ENCODE measurements at places on chromosomes 4 and X.

DNA sequence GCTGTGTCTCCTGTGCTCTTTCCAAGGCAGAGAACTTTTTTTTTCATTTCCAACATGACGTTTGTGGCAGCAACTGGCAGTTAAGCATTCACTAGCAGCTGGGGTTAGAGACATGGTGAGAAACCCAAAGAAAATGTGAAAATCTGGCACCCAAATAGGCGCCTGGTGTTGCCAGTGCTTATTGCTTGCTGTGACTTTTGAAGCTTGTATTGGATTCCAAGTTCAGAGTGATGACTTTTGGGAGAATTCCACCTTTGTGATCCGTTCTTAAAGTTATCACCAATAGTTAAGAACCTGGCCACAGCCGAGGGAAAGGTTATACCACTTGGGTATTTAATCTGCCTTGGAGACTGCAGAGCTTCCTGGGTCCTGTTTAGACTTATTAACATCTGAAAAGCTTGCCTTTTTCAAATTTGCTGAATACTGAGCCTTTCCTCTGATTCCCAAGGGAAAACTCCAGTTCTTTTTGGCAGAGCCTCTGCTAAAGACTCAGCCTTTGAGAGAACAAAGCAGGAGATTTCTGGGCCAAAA is 101.0 kb downstream of the OPHN1 start:
- no peak for DNase-seq

- DNase-seq = no peak
Observed at GRCh38 chr4:130249002-130249401, 1153.0 kb downstream of the C4orf33 start.

DNA sequence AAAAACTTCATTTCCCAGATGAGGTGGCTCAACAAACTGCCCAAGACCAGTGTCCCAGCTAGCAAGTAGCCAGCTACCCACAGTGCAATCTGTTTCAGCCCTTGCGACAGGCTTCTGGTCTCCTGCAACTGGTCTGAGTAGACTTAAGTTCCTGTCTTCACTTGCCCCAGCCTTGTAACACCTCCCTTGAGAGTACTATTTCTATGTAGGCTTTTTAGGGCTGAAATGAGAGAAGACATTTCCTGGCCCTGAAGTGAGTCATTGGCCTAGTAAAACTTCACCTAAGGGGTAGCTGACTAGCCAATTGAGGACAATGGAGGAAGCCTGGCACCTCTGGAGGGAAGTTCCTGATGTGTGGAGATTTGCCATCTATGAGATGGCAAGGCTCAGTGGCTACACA is 80.1 kb upstream of the STIM2 start:
- DNase-seq = no peak

DNA sequence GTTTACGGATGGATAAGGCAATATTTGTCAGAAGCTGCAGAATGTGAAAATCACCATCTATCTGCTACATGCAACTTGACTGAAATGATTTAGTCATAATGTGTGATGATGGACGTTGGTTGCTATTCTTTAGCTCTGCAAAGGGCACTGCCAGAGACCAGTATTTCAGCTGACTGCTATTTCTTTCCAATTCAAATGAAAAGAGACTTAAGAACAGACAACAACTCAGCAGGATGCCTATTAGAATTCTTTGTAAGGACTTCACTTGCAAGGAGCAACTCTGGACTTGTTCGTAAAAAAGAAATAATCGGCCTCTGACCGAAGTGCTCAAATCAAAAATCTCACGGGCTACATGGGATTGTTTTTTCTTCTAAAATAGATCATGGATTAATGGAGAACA is 262.7 kb downstream of the DHX15 start:
- no peak for DNase-seq

GRCh38 chrX:53266914-53267313 is 14.5 kb downstream of the IQSEC2 start:
- peak; percentile 41 for DNase-seq

DNA sequence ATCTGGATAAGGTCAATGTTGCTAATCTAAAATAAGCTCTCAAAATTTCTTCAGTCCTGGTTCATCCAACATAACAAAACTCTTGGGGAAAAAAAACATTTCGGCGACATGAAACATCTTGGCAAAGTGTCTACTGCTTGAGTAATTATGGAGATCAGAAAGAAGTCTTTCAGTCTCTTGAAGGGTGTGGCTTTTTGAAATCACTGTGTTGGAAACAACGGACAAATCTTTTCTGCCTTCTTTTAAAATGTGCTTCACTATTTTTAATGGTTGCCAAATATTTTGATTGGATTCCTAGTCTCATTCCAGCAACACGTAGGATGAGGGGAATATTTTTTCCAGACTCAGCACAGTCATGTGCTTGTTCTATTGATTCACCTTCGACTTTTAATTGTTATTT is 138.6 kb downstream of the KLHL8 start:
- DNase-seq = no peak

DNA sequence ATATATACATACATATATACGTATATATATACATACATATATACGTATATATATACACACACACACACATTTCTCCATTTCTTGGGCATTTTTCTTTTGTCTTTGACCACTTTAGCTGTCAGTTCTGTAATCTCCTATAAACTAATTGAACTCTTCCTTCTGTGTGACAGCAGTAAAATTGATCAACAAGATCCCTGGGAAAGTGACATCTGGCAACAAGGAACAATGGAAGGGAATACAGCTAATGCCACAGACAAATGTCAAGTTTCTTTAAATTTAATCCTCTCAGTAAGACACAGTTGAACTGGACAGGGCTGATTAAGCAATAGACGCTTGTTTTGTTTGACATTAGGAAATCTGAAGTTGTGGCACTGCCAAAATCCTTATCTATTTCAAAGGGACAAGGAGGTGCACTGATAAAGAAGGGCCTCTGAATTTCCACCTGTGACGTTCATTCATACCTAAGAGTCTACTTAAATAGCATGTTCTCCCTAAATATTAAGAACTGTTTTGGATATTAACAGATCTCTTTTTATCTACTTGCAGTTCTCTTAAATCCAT is 126.9 kb downstream of the RNF150 start:
- no peak for DNase-seq

DNA sequence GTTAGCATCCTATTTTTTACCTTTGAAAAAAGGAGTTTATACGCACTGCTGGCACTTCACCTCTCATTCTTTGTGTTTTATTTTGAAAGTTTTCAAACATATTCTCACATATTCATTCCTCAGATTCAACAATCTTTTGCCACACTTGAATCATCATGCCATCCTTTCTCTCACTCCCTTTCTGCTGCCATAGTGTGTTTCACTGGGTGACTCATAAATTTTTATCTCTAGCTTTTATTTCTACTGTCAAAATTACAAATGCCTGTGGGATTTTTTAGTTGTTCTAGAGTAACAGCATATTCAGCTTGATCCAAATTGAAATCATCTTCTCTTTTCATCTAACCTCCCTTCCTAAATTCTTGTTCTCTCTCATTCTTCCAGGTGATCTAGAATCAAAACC is 28.0 kb downstream of the MFSD8 start:
- no peak for DNase-seq

GRCh38 chr4:144655491-144655890 is 9.5 kb downstream of the HHIP start:
- DNase-seq = no peak

- DNase-seq = no peak
Observed at GRCh38 chr4:144310535-144310934, 170.0 kb upstream of the GYPA start.

- DNase-seq = no peak
Observed at GRCh38 chrX:23494741-23495140, 160.1 kb downstream of the PTCHD1 start.

DNA sequence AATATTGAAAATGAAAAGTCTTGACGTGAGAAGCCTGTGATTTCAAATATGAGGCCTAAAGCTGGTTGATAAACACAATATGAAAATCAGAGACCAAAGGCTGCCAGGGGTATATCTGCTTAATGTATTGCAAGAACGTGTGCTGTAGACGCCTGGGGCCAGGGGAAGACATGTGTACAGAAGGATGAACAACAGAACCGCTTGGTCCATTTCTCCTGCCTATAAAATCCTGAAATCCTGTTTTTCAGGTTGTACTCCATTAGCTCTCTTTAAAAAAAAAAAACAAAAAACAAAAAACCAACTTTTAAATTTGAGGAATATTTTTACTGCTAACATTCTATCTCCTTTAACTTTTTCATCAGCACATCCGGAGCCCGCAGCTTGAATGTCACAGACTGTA is 109.2 kb downstream of the STOX2 start:
- no peak for DNase-seq

DNA sequence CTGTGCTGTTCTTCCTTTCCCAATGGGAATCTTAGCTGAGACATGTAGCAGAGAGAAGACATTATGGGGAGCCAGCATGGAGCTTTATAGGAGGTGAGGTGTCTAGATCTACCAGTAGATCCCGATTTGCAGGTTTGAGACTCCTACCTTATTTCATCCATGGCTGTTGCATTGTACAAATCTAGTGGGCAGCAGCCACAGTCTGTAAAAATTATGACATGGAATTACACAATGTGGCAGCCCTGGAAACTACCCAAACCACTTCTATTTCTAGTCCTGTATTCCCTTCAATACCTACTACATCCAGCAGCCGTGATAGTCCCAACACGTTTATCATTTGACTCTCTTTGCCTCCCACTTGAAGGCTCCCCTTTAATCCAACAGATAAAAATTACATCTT is 8.1 kb downstream of the ATP7A start:
- DNase-seq = peak; percentile 51

DNA sequence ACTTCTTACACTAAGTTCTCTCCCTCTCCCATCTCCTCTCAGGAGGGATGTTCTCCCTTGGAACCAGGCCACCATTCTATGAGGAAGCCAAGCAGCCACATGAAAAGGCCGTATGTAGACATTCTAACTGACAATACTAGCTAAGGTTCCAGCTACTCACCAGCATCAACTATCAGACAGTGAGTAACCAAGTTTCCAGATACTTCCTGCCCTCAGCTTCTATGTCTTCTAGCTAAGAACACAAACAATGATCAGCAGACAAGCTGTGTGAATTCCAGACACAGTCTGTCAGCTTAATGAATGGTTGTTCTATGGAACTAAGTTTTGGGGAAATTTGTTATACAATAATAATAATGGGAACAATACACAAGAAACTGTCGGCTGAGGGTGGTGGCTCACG is 50.8 kb downstream of the SMIM14 start:
- no peak for DNase-seq

DNA sequence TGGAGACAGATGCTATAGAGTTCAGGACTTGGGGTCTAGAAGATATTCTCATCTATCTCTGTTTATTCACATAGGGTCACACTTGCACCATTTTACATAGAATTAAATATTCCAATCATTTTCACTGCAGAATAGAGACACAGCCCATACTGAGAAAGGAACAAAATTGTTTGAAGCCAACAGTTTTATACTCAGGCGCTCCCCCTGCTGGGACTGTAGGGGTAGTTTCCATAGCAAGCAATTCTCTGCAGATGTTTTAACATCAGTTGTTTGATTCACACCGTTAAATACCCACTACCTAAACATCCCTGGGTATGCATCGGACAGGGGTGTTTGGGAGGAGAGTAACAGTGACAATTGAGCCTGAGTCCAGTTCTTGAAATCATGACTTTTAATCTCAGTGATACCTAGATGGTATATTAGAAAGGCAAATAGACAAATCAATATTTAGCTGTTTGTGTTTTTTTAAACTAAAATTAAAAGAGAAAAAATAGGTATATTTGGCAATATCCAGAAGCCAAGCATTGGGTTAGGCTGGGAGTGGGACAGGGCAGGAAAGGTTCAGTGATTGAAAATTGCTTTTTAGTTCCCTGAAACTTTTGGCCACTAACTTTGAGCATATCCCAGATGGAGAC is 33.8 kb downstream of the LONRF3 start:
- peak; percentile 52 for DNase-seq

GRCh38 chr4:98528882-98529281 is 129.5 kb downstream of the TSPAN5 start:
- DNase-seq = no peak

GRCh38 chrX:52424656-52425055 is 55.8 kb downstream of the XAGE2 start:
- no peak for DNase-seq

- no peak for DNase-seq
Observed at GRCh38 chr4:112885897-112886296, 163.6 kb upstream of the ANK2 start.

- DNase-seq = no peak
Observed at GRCh38 chr4:62871078-62871477, 1538.2 kb downstream of the TECRL start.

DNA sequence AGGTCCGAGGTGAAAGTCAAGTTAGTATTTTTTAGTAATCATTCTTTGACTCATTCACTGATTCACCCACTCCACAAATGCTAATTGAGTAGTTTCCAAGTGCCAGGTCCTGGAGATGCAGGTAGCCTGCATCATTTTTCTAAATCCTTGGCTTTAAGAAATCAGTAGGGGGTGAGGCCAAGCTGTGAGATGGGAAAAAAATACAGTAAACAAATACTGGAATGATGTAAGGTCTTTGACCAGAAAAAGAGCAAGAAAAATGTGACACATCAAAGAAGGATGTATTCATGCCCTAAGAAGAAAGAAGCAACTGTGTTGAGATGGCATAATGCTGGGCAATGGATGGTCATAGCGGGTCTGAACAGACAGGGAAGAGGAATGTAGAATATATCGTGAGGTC is 1386.6 kb downstream of the PCDH7 start:
- no peak for DNase-seq

- no peak for DNase-seq
Observed at GRCh38 chr4:94976371-94977011, 218.7 kb downstream of the BMPR1B start.

GRCh38 chr4:2338754-2339457 is 77.0 kb upstream of the MXD4 start:
- no peak for DNase-seq

DNA sequence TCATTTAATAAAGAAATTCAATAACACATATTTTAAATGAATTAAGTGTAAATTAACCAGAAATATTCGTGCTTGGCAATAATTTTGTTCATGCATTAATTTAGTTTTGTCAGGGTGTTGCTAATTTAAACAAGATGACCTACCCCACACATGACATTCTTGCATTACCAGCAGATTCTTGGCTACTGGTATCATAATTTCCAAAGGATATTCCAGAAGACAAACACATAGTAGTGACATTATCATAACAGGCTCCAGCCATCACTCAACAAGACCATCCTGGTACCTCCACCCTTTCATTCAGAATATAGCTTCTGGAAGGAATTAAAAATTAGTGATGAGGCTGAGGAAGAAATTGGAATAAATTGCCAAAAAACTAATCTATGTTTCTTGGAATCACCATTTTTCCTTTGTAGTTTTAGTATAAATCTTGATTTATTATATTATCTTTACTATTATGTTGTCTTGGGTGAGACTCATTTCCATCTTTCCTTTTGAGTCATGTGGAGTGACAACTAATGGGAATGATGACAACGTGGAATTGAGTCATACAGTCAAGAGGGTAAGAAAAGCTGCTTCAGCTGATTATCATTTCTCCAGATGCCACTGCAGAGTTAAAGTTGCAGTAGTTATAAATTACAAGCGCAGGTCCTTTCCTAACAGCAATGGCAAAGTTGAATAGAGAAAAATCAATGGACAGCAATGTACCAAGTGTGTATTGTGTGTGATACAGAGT is 30.9 kb upstream of the HHIP start:
- peak; percentile 28 for DNase-seq

GRCh38 chrX:130121505-130121800 is 11.2 kb upstream of the ELF4 start:
- DNase-seq = no peak
